HS-5 (cell line): ENCODE measurements at places on chromosomes 13 and 19.

DNA sequence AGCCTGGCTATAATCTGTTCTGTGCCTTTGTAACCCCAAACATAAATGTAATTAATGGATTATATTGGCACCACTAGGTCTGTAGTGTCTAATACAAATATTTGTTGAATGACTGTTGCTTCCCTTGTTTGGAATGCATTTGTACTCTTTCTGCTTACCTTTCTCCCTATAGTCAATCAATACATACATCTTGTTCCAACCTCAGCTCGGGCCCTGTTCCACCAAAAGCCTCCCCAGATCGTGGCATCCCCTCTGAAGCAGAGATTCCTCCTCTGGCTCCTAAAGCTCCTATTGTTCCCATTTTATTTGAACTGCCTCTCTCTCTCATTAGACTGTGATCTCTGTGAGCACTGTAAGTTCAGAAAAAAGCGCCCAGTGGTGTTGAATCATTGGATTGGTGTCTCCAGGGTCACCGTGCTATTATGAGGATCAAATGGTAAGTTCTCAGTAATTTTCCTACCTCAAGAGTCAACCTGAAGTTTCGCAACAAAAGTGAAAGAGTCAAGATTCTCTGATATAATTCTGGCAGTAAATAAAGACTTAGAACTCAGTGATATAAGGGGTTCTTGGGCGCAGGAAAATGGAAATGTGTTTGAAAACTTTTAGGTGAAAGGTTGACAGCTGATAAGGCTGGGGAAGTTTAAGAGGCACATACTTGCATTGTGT is 151.5 kb downstream of the KLF5 start:
- no peak for DNase-seq

- no peak for DNase-seq
These were observed 550.3 kb downstream of the GPC5 start for GRCh38 chr13:91948736-91949135.

DNA sequence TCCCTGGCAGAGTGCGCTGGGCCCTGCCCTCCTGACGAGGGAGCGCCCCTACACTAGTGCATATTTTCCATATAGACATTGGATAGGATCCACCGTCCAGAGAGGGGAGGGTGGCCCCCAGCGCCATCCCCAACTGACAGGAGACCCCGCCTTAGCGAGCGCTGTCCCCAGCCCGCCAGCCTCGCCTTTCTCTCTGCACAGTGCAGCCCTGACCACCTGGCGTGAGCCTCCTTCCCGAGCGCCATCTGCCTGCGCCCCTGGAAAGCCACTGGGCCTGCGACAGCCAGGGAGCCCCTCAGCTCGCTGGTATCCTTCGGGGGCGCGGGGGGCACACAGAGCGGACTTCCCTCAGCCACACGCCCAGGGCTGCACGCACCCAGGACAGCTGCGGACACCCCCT is 42.1 kb upstream of the ATP12A start:
- no peak for DNase-seq

- no peak for DNase-seq
These were observed 48.6 kb upstream of the PCDH8 start for GRCh38 chr13:52896827-52897659.

- DNase-seq, result no peak
These were observed 1531.4 kb upstream of the SLC10A2 start for GRCh38 chr13:104597546-104598180.

GRCh38 chr19:15402411-15403150 is 16.2 kb downstream of the AKAP8L start:
- DNase-seq, result no peak

- DNase-seq, result no peak
These were observed 2783.8 kb downstream of the PCDH9 start for GRCh38 chr13:64446372-64446771.

DNA sequence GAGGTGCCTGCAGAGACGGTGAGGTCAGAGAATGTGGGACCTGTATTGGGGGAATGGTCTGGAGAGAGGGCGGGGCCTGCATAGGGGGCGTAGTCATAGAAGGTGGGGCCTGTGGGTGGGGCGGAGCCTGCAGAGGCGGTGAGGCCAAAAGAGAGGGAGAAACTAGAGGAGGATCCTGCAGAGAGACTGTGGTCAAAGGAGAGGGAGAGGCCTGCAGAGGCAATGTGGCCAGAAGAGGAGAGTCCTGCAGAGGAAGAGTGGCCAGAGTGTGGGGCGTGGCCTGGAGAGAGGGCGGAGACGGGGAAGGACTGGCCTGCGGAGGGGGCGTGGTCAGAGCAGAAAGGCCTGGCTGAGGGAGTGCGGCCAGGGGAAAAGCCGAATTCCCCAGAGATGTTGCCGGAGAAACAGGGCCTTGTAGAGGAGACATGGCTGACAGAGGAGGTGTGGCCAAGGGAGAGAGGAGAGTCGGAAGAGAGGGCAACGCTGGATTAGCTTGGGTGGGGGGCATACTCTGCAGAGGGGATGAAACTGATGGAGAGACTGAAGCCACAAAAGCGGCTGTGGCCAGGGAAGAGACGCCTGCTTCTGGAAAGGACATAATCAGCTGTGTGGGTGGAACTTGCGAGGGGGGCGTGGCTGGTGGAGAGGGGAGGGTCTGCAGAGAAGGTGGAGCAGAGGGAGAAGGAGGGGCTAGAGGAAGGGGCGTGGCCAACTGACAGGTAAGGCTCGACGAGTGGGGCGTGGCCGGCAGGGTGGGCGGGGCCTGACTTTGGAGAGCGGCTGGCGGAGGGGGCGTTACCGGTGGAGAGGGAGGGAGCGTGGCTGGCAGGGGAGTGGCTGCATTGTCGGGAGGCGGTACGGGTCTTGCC is 2.5 kb downstream of the PRR36 start:
- DNase-seq, result peak; percentile 61

DNA sequence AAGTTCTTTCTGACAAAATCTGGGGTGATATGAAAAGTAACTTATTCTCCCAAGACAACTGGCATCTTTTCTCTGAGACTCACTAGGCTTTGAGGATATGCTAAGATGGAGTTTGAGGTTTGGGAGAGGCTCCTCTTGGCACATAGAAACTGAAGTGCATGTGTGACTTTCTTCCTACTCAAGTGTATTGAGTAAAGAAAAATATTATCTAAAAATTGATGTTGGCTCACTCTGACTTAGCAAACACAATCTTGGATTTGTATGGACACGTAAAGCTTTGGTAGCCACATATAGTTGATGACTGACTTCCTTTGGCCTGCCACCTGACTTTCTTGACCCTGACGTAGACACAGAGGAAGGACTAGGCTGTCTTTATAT is 71.1 kb upstream of the KLF12 start:
- DNase-seq, result no peak

DNA sequence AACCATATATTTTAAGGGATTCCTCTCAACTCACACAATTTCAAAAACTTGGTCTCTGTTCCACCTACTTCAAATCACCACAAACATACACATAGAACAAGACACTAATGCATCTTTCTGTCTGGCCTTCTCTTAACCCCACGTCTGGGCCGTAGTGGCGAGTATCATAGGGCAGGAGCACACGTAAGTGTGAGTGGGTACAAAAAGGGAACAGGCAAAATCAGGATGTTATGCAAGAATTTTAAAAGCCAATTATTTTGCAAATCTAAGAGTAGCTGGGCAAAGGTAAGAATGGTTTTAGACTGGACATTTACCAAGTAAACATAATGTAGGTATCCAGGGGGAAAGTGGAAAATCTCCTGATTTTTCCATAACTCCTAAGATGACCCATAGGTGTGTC is 35.1 kb downstream of the MTMR6 start:
- DNase-seq, result no peak

- DNase-seq, result no peak
These were observed 1.4 kb downstream of the PSMD8 start for GRCh38 chr19:38375748-38376147.

- DNase-seq, result no peak
These were observed 583.1 kb downstream of the EFNB2 start for GRCh38 chr13:105952233-105952972.

GRCh38 chr19:17654993-17655392 is 33.2 kb downstream of the UNC13A start:
- DNase-seq, result no peak

DNA sequence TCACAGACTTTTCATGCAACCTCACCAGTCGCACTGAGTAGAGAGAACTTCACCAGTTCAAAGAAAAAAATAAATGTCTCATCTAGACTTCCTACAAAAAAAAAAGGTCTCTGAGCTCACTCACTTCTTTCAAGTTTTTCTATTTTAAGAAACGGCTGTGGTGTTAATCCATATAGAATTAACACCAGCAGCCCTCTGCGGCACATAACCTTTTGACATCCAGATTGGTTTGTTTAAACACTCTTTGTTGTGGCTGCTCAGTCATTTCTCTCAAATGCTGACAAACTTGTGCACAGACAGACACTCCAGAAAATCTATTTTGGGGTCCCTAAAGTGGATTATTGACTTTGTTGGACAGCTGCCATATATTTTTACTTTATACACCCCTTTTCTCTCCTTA is 874.9 kb downstream of the EFNB2 start:
- DNase-seq, result no peak

DNA sequence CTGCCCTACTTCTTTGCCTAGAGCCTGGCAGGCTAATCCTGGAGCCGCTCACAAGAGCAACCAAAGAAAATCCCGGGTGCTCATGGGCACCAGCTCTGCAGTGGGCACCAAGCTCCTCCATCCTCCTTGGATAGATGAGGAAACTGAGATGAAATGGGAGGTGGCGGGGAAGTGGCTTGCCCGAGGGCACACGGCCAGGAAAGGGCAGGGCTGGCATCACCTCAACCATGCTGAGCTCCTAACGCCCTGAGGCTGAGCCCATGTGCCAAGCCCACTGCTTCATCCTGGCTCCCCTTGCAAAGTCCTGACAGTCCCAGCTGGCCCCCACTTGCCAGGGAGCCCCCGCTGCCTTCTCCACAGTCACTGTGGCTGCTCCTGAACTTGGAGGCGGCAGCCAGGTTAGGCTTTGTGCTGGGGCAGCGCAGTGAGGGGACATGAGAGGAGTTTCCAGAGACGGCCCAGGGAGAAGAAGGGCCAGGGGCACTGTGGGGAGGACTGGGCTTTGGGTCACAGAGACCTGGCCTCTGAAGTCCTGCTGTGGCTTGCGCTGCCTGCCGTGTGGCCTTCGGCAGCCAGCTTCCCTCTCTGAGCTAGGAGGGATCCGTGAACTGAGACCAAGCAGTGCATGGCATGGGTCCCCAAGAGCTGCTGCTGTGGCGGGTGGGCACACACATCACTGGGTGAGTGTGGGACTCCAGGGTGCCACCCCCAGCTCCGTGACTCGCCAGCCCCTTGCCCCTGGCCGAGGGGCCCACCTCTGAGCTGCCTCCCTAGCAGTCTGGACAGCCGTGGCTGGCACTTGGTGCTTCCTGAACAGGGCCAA is 17.5 kb downstream of the TMED1 start:
- DNase-seq, result no peak

DNA sequence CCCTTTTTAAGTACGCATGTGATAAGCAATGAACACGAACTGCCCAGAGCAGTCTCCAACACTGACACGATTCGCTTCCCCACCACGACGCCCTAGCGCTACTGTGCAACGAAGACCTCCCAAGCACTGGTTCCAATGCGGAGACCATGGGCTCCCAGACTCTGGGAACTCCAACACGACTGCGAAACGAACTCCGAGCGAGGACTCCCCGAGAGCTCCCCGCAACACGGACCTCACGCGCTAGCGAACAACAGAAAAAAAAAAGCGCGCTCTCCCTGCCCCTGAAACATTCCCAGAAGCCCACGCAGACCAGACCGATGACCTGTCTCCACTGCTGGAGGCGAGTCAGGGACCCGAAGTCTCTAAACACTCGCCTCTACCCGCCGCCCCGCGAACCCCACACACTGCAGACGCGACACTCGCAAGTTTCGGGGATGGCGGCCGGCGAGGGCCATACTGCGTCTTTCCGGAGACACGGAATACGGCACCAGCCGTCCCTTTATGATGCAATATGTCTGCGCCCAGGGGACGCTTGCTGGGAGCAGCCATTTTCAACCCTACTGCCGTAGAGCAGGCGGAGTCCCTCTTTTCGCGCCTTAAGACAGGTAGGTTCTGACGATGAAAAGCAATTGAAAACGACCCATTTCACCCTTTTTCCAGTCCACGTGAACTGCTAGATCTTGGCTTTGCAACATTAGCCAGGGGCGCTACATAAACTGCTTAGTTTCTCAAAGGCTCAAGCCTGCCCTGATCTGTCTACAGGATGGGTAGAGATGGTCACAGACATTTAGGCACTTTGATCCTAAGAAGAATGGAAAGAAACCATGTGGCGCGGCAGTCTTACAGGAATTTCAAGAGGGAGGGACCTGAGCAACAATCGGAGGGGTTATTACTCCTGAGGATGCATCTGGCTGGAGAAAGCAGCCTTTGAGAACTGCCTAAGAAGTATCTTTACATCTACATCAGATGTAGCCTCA is at the start of gene ZNF577:
ZNF577 (minus strand) TSS at position 430 of the 977 bp plus-strand sequence. CDS start 7,569 bp downstream, outside the sequence.
- peak; percentile 64 for DNase-seq

DNA sequence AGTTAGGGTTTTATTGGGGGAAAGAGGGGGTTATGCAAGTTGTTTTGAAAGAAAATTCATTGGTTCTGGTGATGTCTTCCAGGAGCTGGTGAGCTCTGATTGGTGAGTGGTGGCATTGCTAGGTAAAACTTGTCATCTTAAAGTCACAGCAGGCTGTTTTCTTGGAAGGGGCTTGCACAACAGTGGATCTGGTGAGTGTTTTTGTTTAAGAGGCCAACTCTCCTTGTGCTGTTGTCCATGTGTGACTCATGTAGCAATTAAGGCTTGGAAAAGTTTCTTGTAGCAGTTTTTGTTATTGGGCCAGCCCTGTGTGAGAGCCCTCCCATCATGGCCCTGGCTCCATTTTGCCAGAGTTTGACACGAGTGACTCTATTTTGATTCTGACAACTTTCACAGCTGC is 109.4 kb downstream of the RFC3 start:
- DNase-seq, result no peak

- DNase-seq, result no peak
These were observed 60.5 kb upstream of the TPM4 start for GRCh38 chr19:16015805-16016173.

GRCh38 chr19:4542896-4543841 is 3.3 kb upstream of the LRG1 start:
- DNase-seq, result no peak

DNA sequence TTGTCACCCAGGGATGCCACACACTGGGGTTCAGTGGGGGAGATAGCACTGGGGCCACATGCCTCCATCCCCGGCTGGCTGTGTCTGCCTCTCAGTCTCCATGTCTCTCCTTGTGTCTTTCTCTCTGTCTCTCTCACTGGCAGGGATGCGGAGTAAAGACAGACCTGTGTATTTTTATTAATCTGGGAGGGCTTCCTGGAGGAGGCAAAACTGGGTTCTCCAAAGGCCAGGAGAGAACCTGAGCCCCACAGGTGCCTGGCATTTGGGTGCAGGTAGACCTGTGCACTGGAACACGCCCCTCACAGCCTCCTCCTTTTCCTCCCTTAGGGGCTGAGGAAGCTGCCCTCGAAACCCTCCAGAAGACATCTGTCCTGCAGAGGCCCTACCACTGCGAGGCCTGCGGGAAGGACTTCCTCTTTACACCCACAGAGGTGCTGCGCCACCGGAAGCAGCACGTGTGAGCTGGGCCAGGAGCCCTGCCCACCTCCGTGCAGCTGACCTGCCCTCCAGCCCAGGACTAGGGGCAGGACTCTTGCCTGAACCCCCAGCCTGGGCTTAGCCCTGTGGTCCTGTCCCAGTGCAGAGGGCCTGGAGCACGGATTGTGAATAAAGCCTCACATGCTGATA is 32.7 kb downstream of the DHX34 start:
- no peak for DNase-seq

- no peak for DNase-seq
These were observed 9.5 kb downstream of the NDUFA11 start for GRCh38 chr19:5893907-5894703.

GRCh38 chr19:51168564-51169282 is 26.6 kb downstream of the SIGLEC7 start:
- DNase-seq, result no peak
